ENCODE measurements at places on chromosomes 7 and 10.

DNA sequence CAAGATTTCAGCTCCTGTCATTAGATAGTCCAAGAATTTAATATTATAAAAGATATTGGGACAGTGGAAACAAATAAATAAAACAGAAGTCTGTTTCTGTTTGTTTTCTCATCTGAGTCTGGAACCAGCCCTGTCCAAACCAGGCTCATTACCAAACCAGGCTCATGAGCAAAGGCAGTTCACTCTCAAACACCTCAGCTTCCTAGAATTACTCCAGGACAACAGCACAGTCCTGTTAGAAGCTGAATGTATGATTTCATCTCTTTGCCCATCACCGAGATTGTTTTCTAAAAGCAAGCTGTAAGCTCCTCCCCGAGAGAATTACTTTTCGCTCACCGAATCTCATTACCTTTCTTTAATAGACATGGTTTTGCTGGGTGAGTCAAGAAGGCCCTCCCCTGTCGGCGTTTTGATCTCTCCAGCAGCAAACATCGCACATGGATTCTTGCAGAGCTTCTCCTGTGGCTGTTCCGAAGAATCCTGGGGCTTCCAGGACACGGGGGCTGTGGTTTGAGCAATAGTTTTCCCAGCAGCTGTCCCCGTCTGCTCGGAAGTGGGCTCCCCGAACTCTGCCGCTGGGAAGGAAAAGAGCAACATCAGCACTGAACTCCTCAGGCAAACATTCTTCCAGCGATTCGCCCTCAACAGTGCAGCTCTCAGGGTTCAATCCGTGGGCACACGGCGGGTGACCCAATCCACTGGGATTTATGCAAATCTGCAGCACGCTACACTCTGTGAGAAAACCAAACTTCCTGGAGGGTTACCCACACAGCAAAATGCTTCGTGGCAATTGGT, 112.5 kb downstream of the SVIL start:
- DNase-seq: no peak

- DNase-seq: no peak
Observed at GRCh38 chr7:139367438-139368155, 7.9 kb downstream of the LUC7L2 start.

DNA sequence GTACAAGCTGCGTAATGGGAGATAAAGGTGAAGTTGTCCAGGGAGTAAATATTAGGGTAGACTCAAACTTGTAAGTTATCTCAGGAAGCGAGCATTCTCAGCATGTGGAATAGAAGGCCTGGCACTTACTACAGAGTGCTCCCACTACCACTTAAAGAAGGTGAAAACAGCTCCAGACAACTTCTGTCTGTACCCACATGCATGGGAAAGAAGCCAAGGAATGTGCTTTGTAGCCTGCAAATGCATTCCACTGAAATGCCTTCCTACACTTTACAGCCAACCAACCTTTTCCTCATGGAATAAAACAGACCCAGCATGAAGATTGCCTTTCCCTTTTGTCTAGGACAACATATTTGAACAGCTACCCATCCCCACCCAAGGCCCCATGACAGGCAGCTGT, 45.4 kb upstream of the NPSR1 start:
- DNase-seq: no peak

DNA sequence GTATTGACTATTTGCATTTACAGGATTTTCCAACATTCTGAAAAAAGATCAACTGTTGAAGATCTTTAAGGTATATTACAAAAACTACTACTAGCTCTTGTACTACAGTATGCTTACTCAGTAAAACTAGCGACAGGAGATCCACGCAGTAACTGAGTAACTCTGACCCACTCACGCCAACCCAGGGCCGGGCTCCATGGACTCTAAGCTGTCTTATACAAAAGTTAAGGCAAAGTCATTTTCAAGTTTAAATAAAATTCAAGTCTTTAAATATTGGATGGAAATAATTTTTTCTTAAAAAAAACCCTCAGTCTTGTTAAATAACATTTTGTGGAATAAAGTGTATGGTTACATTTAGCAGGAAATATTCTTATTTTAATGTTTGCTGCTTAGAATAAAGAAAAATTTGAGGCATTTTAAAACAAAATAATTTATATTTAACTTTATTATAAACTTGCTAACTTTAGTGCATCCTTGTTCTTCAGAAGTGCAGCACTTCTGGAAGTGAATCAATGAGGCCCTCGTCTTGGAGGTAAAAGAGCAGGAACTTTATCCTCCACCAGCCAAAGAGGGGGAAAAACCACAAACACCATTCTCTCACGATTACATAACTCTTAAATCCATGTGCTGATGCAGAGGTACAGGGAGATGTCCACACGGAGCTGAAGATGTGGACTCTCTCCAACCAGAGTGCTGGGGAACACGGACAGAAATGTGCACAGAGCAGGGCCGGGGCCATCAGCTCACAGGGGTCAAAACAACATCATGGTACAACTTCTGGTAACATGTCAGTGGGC, 119.9 kb downstream of the LARP4B start:
- no peak for DNase-seq

DNA sequence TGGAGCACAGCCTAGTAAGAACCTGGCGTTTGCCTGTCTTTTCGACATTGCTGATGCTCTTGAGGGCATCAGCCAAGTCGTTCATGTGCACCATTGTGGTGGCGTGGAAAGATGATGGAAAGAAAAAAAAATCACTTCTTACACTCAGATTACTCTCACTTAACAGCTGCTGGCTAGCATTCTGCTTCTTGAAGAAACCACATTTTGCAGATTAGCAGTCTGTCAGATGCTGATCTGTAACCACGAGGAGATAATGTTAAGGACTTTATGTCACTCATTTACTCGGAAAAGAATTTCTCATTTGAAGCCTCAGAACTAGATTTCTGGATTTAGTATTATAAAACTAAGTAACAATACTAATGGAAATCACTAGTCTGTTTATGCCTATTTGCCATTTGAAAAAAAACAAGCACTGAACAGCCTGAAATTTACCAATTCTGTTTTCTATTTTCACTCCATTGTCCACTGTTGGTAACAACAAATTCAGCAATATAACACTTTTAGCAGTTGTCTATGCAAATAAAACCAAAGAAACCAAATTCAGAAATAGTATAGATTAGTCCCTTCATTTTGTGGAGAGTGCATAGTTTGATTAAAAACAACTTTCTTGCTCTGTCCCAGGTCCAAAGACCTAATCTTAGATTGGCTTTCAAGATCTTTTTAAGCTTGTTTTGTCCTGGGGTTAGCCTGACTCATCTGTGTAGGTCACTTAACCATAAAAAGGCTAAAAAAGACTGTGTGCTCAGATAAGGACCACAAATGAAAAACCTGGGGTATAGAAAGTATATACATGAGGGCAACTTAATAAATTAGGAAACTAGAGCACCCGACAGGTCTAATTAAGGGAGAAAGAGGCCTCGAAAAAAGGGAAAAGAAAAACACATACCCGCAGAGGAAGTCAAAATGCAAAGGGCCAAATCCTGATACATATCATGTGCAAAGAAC, 67.5 kb downstream of the NT5C2 start:
- DNase-seq: no peak

GRCh38 chr7:113460067-113460466, 341.7 kb upstream of the SMIM30 start:
- DNase-seq: no peak

DNA sequence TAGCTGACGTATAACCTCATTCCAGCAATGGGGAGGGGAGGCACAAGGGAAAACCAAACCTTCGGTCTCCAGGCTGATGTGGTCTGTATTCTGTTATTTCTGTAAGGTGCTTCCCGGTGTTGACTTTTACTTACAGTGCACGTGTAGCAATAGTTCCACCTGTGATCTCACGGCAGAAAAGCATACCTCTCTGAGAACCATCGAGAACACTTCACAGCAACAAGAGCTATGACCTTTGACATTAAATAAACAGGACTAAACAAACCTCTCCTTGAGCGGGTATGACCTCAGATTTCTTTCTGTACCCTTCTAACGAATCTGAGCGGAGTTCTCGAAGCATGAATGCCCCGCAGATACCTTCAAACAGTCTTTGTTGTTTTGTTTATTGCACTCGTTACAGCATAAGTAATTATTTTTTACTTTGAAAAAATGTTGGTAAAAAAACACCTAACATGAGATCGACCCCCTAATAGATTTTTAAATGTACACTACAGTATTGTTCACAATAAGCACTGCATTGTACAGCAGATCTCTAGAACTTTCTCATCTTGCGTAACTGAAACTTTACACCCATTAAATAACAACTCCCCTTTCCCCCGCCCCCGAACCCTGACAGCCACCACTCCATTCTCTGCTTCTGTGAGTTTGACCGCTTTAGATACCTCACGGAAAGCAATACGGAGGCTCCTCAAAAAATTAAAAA, 282.3 kb downstream of the GATA3 start:
- DNase-seq: no peak

- no peak for DNase-seq
Observed at GRCh38 chr7:107712025-107712424, 31.9 kb upstream of the CBLL1 start.

DNA sequence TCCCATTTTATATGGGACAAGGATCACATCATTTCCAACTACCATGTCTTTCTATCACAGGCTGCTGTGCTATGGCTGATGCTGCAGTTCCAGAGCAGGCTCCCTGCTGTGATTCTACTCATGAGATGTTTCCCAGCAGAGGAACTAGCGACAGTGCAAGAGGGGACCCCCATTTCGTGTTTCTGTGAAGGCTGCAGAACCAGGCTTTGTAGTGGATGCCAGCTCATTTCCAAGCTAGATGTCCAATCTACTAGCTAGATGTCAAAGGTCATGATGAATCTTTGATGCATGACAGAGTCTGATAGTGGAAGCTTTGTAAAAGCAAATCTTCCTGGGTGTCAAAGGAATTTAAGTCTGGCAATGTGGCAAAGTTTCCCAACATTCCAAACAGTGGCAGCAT, 21.2 kb upstream of the MYO3A start:
- no peak for DNase-seq

GRCh38 chr7:41886901-41887311, 184.0 kb upstream of the INHBA start:
- no peak for DNase-seq

DNA sequence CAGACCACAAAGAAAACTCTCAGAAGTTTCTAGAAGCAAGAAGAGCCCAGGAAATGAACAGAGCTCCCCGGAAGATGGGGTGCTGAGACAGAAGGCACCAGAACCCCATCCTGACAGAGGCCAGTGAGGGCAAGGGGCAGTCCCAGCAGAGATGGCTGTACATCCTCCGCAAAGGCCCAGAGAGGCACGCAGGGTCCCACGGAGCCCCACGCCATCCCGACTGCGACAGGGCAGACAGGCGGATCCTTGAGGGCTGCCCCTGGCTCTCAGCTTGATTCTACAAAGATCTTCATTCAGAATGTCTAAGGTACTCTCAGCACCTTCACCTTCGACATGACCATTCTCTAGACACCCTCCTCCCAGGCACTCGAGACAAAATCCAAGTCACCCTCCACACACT, 107.9 kb upstream of the DDC start:
- no peak for DNase-seq

DNA sequence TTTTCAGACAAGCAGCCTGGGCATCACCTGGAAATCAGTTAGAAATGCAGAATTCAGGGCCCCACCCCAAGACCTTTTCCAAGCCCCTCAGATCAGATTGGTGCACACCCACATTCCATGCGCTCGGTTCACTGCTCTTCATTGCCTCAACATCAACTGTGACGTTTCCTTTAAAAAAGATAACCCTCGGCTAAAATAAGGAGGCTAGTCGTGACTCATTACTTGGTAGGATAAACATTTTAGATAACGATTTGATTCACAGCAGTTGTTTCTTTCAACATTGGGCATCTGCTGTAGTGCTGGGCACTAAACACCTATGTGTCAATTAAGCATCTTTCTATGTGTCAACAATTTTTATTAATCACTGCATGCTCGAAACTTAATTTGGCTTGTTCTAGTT, 191.1 kb upstream of the LRGUK start:
- DNase-seq: no peak

GRCh38 chr7:7808156-7808555, 89.7 kb upstream of the RPA3 start:
- no peak for DNase-seq

DNA sequence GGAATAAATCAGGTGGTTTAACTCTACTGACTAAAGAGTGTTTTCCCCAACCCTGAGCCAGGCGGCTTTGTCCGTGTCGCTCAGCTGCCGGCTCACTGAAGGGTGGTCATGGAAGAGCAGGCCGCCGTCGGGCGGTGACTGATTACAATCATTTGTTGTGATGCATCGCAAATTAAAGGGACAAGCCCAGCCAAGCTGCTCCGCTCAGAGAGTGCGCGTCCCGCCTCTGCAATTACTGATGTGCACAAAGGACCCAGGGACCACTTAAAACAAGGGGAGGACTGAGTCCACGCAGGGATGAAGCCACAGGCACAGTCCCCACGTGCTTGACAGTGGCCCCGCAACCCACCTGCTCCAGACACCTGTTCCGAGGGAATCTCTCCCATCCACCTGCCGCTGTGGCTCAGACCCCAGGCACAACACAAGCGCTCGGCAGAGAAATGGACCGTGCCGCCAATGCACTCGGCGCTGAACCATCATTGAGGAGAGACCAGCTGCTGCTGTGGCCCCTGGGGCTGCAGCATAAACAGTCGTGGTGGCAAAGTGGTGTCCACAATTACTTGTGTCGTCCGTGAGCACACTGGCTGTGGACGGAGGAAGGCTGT, 526.5 kb downstream of the PTPRN2 start:
- DNase-seq: no peak

DNA sequence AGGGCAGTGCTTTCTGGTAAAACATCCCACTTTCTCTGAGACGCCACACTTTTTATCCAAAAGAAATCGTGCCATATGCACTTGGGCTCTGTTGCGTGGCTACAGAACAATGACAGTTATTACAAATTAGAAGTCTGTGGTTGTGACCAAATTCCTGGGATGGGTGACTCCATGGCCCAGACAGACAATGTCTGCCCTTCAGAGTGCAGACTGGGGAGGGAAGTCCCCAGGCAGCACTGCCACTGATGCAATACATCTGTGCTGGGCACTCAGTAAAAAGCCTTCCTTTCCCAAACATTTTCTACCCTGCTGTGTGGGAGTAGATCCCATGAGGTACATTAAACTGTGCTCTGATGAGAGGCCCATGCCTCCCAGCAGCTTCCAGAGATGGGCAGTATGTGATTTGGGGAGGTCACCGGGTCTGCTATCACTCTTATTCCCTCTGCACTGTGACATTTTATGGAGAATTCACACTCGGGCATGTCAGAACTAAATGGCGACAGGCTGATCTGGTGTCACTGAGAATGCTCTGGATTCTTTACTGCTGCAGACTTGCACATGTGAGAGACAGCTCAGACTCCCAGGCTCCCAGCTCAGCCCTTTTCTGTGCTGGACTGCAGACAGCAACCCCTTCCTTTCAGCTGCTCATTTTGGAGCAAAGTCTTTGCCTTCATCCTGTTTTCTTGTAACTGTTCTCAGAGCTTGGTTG, 243.5 kb upstream of the ZNF32 start:
- no peak for DNase-seq

DNA sequence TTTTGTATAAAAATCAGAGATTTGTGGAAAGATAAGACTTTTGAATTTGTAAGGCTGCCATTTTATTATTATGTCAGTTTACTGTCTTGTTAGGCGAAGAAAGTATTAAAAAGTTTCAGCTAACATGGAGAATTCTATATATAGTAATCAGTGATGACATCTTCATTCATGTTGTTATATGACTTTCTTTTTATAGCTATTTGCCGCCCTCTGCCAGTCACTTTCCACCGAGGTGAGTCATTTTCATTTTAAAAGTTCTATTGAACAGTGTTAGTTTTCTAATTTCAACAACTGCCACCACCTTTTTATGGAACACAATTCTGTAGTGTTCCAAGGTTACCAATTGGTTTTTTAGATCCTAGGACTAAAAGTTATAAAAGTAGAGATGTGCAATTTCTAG, 11.8 kb downstream of the CUTC start:
- DNase-seq: no peak
